ENCODE measurements at places on chromosomes 1 and 21.

DNA sequence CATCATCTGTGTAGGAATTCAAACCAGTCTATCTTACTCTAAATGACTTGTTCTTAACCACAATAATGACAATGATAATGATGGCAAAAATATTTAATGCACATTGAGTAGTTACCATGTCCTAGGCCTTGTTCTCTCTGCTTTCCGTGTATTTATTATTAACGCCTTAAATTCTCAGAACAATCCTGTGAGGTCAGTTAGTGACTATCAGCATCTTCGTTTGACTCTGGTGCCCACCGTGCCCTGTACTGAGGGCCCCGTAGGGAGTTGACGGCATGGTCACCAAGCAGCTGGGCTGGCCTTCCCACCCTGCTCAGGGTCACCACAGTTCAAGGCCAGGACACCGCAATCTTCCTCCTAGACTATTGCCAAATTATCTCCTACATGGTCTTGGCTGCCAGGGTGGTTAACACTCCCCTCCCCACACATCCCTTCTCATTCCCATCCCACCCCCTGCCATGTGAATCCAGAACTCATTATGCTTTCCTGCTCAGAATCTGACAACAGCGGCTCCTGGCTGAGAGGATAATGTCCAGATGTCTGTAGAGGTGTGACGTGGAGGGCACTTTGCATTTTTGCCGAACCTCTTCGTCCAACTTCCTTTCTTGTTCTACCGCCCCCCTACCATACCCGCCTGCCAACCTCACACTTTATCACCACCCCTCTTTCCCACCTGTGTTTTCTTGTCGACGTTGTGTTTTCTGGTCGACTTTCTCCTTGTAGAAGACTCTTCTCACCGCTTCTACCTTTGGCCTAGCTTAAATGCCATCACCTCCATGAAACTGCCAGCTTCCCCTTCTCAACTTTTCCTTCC, 33.4 kb downstream of the IGFN1 start:
- ATAC-seq = no peak

DNA sequence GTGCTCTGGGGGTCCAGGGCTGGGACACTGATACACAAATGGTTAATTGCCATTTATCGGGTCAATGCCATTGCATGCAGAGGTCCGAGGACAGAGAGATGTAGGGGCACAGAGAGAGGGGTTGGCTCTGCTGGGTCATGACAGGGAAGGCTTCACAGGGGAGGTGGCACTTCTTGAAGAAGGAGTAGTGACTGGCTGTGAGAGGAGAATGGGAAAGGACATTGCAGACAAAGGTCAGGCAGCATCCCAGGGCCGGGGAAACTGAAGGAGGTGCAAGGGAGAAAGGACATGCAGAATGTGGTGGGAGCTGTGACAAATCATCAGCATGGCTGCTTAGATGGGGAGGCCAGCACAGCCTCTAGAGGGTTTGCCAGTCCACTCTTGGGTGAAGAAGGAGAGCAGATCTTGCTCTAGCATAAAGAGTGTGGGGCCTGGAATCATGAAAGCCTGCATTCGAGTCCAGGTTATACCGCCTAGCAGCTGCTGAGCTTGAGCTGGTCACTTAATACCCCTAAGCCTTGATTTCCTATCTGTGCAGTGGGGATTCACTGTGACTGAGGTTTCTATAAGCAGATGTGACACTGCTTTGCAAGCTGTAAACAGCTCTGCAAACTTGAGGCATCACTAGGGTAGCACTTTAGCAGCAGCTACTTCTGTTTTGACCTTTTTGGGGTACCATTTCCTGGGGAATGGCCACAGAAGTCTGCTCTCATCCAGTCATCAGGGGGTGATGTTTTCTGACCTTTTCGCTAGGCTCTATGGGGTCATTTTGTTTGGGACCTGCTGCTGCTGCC, 59.2 kb upstream of the EPS8L3 start:
- ATAC-seq = no peak

DNA sequence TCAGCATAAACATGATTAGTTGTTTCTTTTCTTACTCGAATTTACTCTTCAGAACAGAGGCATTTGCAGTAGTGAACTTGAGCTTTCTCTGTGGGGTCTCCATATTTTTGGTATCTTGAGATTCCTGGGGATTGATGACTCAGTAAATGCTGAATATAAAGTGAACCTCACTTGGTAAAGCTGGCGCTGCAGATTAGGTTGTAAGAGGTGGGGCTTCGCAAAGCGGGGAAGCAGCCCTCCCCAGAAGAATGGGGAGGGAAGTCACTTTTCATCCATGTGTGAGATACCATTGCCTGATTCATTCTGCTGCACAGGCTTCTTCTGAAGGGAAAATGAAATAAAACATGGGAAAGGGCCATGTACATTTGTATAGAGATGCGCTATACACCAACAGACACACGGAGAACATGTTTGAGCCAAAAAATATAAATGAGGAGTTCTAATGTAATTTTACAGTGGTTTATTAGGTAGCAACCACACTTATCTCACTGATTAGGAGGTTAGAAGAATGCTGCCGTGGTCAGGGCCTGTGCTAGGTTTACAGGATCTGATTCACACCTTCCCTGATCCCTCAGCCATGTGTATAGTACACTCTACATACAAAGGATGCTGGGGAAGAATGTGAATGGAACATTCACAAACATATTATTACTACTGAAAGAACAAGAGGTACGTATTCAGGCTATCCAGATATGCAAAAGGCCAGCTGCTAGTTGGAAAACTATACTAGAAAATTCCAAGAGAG, 63.5 kb downstream of the DNTTIP2 start:
- no peak for ATAC-seq

GRCh38 chr1:159076438-159077119, at the start of gene AIM2:
AIM2 (minus strand) TSS chr1:159076766; CDS start chr1:159073499, 3,267 bp downstream.
- ATAC-seq = no peak

- ATAC-seq = no peak
These were observed 109.7 kb downstream of the TGFB2 start for GRCh38 chr1:218454700-218455282.

GRCh38 chr1:106325600-106325999, 730.9 kb upstream of the PRMT6 start:
- ATAC-seq = no peak

DNA sequence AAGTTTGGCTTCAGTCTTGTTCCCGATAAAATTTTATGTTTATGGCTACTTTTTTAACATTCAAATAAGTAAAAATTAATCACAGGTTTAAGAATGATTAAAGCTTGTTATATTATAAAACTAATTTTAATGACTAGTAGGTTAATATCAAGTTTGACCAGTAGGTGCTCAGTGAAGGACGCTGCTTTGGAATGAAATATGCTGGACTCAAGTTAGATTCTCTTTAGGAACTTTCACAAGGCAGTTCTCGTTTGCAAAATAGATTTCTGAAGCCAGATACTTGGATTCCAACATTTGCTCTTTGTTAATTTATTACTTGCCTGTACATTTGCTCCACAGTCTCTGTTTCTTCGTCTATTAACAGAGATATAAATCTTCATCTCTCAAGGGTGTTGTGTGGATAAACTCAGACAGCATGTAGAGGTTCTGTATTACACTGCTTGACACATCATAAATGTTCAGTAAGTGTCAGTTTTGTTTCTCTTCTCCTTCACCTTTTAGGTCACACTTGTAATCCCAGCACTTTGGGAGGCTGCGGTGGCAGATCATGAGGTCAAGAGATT, 432.8 kb upstream of the CHRM3 start:
- no peak for ATAC-seq

- ATAC-seq = no peak
These were observed 20.3 kb upstream of the ADGRB2 start for GRCh38 chr1:31784356-31785019.

DNA sequence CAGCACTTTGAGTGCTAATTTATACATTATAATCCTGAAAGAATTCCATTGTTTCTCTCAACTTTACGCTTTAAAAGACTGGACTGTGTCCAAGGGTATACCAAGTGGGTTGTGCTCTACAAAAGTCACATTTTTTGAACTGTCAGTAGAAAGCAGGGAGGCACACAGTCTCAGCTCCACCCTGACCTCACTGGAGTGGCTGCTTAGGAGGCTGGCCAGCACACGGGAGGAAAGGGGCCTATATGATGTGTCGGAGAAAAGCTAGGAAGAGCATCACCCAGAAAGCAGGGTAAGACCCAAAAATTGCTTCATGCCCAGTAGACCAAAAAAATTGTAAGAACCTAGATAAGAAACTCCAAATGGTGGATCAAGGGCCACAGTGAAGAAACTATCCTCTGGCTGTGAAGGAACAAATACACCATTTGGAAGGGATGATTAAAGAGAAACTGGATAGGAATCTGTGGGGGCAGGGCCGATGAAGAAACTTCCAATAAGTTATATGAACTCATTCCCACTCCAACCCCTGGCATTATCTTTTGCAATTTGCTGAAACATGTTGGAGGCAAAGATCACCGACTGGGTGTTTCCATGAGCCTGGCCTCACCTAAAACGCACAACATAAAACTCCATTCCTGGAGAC, 1.9 kb downstream of the S100A10 start:
- no peak for ATAC-seq

- no peak for ATAC-seq
These were observed 74.8 kb downstream of the SIK1 start for GRCh38 chr21:43352154-43352537.

DNA sequence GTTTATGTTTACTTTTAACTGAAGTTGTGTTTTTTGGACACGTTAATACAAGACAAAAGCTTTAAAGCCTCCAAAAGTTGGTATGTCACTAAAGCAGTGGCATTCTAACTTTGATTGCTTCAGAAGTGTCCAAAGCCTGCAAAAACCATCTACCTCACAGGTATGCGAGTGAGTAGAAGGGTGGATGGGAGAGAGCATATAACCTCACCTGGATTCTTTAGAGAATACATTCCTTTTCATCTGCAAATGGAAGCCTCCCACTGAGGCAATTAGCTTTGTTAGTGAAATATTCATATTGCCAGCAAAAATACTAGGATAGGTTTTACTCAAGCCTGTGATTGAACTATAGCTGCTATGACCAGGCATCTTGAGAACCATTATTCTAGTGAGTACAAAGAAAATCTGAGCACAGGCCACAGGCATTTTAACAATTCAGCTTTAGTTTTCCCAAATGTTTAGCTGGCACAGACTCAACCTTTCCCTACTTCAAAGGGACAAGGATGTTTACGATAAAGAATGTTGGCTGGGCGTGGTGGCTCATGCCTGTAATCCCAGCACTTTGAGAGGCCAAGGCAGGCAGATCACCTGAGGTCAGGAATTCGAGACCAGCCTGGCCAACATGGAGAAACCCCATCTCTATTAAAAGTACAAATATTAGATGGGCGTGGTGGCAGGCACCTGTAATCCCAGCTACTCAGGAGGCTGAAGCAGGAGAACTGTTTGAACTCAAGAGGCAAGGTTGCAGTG, 39.7 kb downstream of the MAP3K21 start:
- no peak for ATAC-seq

GRCh38 chr21:42195378-42196031, 23.4 kb upstream of the ABCG1 start:
- ATAC-seq = no peak

GRCh38 chr1:230066466-230067404, at the start of gene GALNT2:
GALNT2 (plus strand) TSS chr1:230067238; CDS start chr1:230067281, 43 bp downstream.
- peak; percentile 90 for ATAC-seq

DNA sequence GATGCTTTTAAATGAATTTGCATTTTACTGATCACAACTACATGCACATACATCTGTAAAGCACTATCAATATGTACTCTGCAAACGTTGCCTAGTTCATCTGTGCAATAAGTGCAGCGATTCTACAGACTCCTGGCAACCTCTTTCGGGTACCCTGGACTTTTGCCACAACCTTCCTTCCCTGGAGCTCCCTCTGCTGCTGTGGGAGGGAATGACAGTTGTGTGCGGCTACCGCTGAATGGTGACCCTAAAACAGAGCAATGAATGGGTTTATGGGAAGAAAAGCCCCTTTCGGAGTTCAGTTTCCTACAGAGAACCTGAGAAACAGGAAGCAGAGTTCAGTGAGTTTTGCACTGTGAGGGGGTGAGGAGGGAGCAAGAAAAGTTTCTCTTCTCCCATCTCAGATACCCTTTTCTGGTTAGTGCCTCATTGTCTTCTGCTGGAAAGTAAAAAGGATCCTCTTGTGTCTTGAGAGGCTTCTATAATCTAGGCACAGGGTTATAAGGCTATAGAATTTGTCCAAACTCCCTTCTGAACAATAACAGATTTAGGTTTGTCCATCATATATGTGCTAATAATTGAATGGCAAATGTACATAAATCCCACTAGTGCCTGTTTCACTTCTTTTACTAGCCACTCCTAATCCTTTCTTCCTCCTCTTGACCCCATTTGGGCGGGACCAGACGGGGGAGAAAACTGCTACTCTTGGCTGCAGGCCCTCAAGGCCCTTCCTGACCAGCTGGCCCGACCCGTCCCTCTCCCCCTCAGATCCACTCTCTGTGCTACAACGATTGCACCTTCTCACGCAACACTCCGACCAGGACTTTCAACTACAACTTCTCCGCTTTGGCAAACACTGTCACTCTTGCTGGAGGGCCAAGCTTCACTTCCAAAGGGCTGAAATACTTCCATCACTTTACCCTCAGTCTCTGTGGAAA, 19.8 kb upstream of the SARS1 start:
- no peak for ATAC-seq

- ATAC-seq = no peak
These were observed 351.5 kb upstream of the ZP4 start for GRCh38 chr1:238242181-238242580.

DNA sequence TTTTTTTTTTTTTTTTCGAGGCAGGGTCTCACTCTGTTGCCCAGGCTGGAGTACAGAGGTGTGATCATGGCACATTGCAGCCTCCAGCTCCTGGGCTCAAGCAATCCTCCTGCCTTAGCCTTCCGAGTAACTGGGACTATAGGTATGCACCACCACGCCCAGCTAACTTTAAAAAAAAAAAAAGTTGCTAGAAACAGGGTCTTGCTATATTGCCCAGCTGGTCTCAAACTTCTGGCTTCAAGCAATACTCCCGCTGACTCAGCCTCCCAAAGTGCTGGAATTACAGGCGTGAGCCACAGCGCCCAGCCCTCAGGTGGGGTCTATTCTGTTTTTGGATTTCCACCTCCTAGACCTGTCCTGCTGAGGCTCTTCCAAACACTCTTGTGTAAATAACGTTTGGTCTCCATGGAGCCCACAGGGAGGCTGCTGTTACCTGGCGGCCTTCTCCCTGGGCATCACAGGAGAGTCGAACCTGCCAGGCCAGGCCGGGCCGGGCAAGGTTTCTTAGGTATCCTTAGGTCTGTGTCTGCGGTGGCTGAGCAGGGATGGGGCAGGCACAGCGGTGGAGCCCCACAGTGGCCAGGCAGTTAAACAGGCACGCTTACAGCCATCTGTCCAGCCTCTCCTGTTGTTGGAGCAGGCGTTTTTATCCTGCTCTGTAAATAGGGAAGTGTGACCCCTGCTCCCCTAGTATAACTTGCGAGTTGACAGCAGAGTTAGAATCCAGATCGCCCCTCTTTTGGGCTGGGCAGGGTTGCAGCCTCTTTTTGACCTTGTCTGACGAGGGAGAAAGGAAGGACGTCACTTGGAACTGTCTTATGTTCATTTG, 18.8 kb downstream of the PLEKHM2 start:
- ATAC-seq = peak; percentile 48

DNA sequence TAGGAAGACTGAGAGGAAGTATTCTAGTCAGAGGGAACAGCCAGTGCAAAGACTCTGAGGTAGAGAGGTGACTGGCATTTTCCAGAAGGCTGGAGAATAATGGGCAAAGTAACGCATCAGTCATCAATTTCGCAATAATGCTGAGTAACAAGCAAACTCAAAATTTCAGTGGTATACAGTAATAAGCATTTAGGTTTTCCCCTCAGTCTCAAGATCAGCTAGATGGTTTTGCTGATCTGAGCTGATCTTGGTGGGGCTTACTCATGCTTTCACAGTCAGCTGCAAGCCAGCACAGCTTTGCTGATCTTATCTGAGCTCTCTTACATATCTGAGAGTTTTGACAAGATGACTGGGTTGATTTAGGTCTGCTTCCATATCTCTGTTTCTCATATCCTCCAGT, 108.7 kb downstream of the TSEN15 start:
- ATAC-seq = no peak

GRCh38 chr1:222631611-222632208, 13.8 kb downstream of the MIA3 start:
- ATAC-seq = peak; percentile 69
